Lower lobe of right lung (tissue), 2 donors: ENCODE measurements at places on chromosomes 5 and 9. TPM values are rescaled to one million over a fixed set of nuclear protein-coding genes. Genes with fewer than 3 reads are reported as not detected.
A peak's percentile ranks its signal among the peaks of the same experiment; 100 is the strongest.

- no peaks in the 10 kb centered on the region for H3K27me3 ChIP-seq
- no peaks in the 10 kb centered on the region for H3K36me3 ChIP-seq
- no peak for DNase-seq
- no peak overlapping the region for H3K27ac ChIP-seq
- H3K4me1 ChIP-seq = no peaks in the 10 kb centered on the region
These were observed 114.6 kb upstream of the FTMT start for GRCh38 chr5:121737120-121737519.

DNA sequence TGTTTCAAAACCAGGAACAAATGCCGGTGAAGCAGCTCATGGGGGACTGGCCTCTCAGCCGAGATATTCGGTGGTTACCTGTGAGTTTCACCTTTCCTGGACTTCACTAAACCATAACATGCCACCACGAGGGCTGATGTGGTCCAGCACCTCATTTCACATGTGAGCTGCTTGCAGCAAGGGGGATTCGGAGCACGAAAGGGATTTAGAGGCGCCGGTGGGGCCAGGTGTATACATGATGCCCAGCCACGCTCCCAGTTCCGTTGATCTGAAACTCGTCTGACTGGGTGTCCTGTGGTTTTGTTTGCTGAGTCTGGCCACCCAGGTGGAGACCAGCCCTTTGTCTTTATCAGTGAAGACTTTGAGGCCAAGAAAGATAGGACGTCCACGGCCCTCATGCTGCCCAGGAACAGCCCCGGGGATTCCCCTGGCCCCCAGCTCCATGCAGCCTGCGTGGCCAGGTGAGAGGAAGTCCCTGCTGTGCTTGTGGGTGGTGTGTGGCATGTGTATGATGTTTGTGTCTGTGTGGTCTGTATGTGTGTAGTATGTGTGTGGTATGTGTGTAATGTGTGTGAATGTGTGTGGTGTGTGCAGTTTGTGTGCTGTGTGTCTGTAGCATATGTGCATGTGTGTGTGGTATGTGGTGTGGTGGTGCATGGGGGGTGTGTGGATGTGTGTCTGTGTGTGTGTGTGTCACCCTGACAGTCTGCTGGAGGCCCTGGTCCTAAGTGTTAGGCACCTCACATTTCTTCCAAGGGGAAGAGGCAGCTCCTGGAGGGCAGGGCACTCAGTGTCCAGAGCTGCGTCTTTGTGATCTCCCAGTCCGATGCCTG is 23.4 kb downstream of the PHF2 start:
- peaks cover 35% of the 10 kb centered on the region for H3K4me1 ChIP-seq
- no peaks in the 10 kb centered on the region for H3K27me3 ChIP-seq
- H3K36me3 ChIP-seq = no peaks in the 10 kb centered on the region
- no peak for DNase-seq
- no peak overlapping the region for H3K4me3 ChIP-seq
- H3K27ac ChIP-seq = no peak overlapping the region

DIPK1B gene
- total RNA-seq = 15.1 TPM

BAAT gene
- not detected for total RNA-seq

DNA sequence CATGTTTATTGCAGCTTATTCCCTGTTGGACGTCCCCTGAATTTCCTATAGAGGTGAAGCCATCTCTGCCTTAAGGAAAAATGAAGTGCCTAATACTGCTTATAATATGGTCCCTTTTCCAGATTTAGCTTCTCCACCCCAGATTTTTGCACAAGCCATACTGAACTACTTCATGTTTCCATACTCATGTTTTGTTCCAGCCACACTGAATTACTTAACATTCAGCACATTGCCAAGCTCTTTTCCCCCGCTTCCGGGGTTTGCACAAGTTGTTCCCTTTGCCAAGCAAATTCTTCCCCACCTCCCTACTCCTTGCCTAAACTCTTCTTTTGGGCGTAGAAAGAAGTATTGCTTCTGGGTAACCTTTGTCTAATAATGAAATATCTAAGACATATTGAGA is 1.7 kb upstream of the CNTRL start:
- peak; percentile 57 for DNase-seq
- peak overlapping the region; percentile 91 for H3K4me3 ChIP-seq
- peaks cover 21% of the 10 kb centered on the region for H3K4me1 ChIP-seq
- H3K36me3 ChIP-seq = no peaks in the 10 kb centered on the region
- H3K27ac ChIP-seq = peak overlapping the region; percentile 94

DNA sequence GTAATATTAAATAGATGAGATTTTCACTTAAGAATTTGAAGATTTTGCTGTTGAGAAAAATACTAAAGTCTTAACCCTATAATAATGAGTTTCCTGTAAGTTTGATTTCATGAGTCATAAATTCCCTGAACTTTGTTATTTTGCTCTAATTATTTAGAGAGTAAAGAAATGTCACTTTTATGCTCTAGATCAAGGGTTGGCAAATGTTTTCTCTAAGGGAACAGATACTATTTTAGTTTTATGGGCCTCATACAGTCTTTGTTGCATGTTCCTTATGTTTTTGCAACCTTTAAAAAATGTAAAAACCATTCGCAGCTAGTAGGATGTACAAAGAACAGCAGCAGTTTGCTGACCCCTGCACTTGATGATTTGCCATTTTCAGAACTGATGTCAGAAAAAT is 480 bp upstream of the TXNDC8 start:
- H3K27me3 ChIP-seq = no peaks in the 10 kb centered on the region
- H3K36me3 ChIP-seq = no peaks in the 10 kb centered on the region
- no peaks in the 10 kb centered on the region for H3K4me1 ChIP-seq
- no peak for DNase-seq
- H3K4me3 ChIP-seq = no peak overlapping the region
- H3K27ac ChIP-seq = no peak overlapping the region

DNA sequence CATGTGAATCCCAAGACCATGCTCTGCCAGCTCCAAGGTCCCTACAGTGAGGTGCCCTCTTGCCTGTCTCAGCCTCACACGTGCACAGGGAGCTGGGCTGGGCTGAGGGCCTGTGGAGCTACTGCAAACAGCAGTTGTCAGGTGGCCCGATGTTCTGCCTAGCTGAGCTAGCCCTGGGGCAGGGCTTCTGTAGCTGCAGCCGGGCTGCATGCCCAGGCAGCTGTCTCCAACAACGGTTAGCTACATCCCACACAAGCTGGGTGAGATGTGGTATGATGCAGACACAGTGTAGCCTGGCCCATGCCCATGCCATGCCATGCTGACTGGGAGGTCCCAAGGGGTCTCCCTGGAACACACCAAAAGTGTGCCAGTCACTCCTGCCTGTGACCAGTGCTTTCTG is 62.0 kb downstream of the MACROH2A1 start:
- no peaks in the 10 kb centered on the region for H3K27me3 ChIP-seq
- no peaks in the 10 kb centered on the region for H3K4me1 ChIP-seq
- no peak for DNase-seq
- no peak overlapping the region for H3K4me3 ChIP-seq
- H3K27ac ChIP-seq = no peak overlapping the region
- H3K36me3 ChIP-seq = peaks cover 99% of the 10 kb centered on the region

DNA sequence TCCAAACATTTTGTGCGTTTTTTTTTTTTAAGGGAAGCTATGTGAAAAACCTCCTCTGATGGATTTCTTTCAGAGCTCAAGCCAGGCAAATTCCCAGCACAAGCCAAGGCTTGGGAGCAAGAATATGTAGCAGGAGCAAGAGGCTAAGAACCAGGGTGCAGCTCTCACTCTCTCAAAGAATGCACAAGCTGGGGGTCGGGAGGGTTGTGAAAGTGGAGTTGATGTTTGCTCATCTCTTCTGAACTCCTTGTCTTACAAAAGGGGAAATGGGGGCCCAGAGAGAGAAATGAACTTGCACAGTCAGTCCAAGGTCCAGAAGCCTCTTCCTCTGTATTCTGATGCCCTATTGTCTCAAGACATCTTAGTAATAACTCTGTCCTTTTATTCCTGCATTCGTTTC is 7.7 kb upstream of the TRAF1 start:
- H3K27ac ChIP-seq = peak overlapping the region; percentile 66
- H3K36me3 ChIP-seq = no peaks in the 10 kb centered on the region
- no peaks in the 10 kb centered on the region for H3K27me3 ChIP-seq
- peaks cover 81% of the 10 kb centered on the region for H3K4me1 ChIP-seq
- DNase-seq = no peak

ACER2 gene
- total RNA-seq = 5.9 TPM

- peaks cover 14% of the 10 kb centered on the region for H3K27me3 ChIP-seq
- no peaks in the 10 kb centered on the region for H3K36me3 ChIP-seq
- H3K27ac ChIP-seq = no peak overlapping the region
- DNase-seq = peak; percentile 63
- H3K4me1 ChIP-seq = no peaks in the 10 kb centered on the region
These were observed 281.9 kb downstream of the NSG2 start for GRCh38 chr5:174327317-174327864.

NACC2 gene
- 27.0 TPM for total RNA-seq

PCDHGA6 gene
- 3.2 TPM for total RNA-seq

GRCh38 chr5:168939156-168939800 is 360.1 kb upstream of the PANK3 start:
- DNase-seq = no peak
- no peak overlapping the region for H3K27ac ChIP-seq
- no peaks in the 10 kb centered on the region for H3K36me3 ChIP-seq
- no peaks in the 10 kb centered on the region for H3K27me3 ChIP-seq

DNA sequence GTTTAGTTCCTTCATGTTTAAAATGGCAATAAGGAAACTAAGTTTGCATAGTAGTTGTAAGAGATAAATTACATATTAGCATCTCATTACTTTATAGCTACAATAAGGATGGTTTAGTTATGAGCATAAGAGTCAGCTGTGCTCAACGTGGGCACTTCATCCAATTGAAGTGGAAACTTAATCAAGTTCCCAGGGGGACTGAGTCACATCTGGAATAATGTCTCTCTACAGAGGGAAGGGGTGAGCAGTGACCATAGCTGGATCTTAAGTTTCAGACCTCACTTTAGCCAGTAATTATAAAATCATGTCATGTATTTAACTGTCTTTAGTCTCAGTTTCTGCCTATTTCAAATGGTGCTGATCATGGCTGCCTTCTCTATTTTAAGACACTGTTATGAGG is 36.8 kb upstream of the FAM240B start:
- H3K27ac ChIP-seq = no peak overlapping the region
- H3K4me3 ChIP-seq = no peak overlapping the region
- H3K27me3 ChIP-seq = no peaks in the 10 kb centered on the region
- H3K36me3 ChIP-seq = no peaks in the 10 kb centered on the region
- DNase-seq = no peak

FOXD4L3 gene
- total RNA-seq = 0.21 TPM

RORB gene
- 3.4 TPM for total RNA-seq

GRCh38 chr5:72206160-72206559 is 98.9 kb downstream of the MAP1B start:
- peaks cover 4% of the 10 kb centered on the region for H3K36me3 ChIP-seq
- H3K27ac ChIP-seq = no peak overlapping the region
- no peak overlapping the region for H3K4me3 ChIP-seq
- H3K4me1 ChIP-seq = peaks cover 7% of the 10 kb centered on the region

ARHGEF37 gene
- total RNA-seq = 13.5 TPM

GRCh38 chr5:137561608-137562007 is 62.5 kb upstream of the SPOCK1 start:
- no peaks in the 10 kb centered on the region for H3K36me3 ChIP-seq
- no peak overlapping the region for H3K4me3 ChIP-seq
- H3K27me3 ChIP-seq = no peaks in the 10 kb centered on the region
- H3K4me1 ChIP-seq = peaks cover 19% of the 10 kb centered on the region

TAF11L10 gene
- total RNA-seq = not detected

GRCh38 chr5:96113170-96113939 is 151.7 kb upstream of the ELL2 start:
- H3K4me3 ChIP-seq = no peak overlapping the region
- DNase-seq = no peak
- H3K27me3 ChIP-seq = no peaks in the 10 kb centered on the region
- H3K27ac ChIP-seq = no peak overlapping the region

GRCh38 chr5:180399401-180400215 is 46.5 kb upstream of the GFPT2 start:
- DNase-seq = no peak
- H3K4me1 ChIP-seq = no peaks in the 10 kb centered on the region
- H3K36me3 ChIP-seq = no peaks in the 10 kb centered on the region
- H3K27me3 ChIP-seq = no peaks in the 10 kb centered on the region
- no peak overlapping the region for H3K4me3 ChIP-seq

CD72 gene
- 4.5 TPM for total RNA-seq

DNA sequence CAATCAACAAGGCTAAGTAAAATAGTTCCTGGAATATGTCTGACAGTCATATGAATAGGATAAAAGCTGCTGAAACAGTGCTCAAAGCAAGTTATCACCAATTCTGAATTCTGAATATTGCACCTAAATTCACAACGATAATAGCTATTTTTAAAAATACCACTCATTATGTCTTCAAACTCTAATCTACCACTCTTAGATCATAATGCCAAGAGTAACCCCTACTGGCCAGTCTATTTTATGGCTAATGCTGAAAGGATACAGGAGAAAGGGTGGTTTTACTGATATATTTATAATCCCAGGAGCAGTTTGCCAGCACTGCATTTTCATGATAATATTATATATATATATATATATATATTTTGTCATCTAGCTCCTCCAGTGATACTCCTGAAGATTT is 232.8 kb downstream of the PDE4D start:
- DNase-seq = no peak
- H3K27ac ChIP-seq = no peak overlapping the region
- H3K4me1 ChIP-seq = peaks cover 23% of the 10 kb centered on the region
- no peaks in the 10 kb centered on the region for H3K36me3 ChIP-seq
- no peak overlapping the region for H3K4me3 ChIP-seq

HSD17B3 gene
- total RNA-seq = 1.1 TPM

DNA sequence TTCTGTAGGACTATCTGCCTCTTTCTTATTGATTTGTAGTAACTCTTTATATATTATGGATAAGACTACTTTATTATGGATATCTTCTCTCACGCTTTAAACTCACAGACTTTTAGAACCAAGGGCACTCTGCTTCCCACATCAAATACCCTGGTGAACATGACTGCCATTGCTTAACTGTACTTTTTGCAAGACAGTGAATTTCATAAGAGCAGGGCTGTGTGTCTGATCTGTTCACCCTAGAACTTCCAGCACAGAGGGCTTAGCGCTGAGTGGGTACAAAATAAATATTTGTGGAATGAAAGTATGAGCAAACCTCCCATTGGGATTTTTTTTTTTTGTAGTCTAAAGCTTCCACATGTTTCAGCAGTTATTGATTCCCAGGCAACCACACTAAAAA is 84.8 kb downstream of the CFAP77 start:
- peaks cover 22% of the 10 kb centered on the region for H3K27me3 ChIP-seq
- no peaks in the 10 kb centered on the region for H3K36me3 ChIP-seq
- no peak overlapping the region for H3K27ac ChIP-seq
- H3K4me1 ChIP-seq = no peaks in the 10 kb centered on the region
- H3K4me3 ChIP-seq = no peak overlapping the region

TMEFF1 gene
- 0.80 TPM for total RNA-seq

NTRK2 gene
- total RNA-seq = 7.7 TPM
